ENCODE measurements at places on chromosomes 6 and 20. TPM values are rescaled to one million over a fixed set of nuclear protein-coding genes. Genes with fewer than 3 reads are reported as not detected.

The SLC22A2 gene
- total RNA-seq, result not detected

The DDX27 gene
- 54.0 TPM for total RNA-seq

The BTN1A1 gene
- total RNA-seq, result not detected

The BPIFB4 gene
- total RNA-seq, result not detected
